ENCODE measurements at places on chromosomes 16 and 17. TPM values are rescaled to one million over a fixed set of nuclear protein-coding genes. Genes with fewer than 3 reads are reported as not detected.

The KCNJ16 gene
- not detected for total RNA-seq

The VMO1 gene
- 0.08 TPM for total RNA-seq

The RHBDL3 gene
- total RNA-seq: 0.12 TPM

The KRTAP16-1 gene
- total RNA-seq: not detected

The SULT1A2 gene
- not detected for total RNA-seq

The USP32 gene
- total RNA-seq: 44.8 TPM

The C16orf92 gene
- not detected for total RNA-seq

The HBM gene
- not detected for total RNA-seq

The TPSG1 gene
- not detected for total RNA-seq

The TOB1 gene
- 7.5 TPM for total RNA-seq

The ARHGAP23 gene
- total RNA-seq: 18.7 TPM

The PYCARD gene
- 69.2 TPM for total RNA-seq

The ACBD4 gene
- 4.3 TPM for total RNA-seq

The BCL6B gene
- 0.30 TPM for total RNA-seq

The C1QL1 gene
- 0.23 TPM for total RNA-seq

The MEFV gene
- total RNA-seq: 0.15 TPM

The TTYH2 gene
- total RNA-seq: 6.3 TPM

The C16orf74 gene
- 6.0 TPM for total RNA-seq

The WSCD1 gene
- total RNA-seq: 0.08 TPM

The CLEC3A gene
- total RNA-seq: not detected

The LUC7L gene
- total RNA-seq: 30.3 TPM

The ABCC12 gene
- total RNA-seq: not detected

The ABR gene
- total RNA-seq: 46.0 TPM

The G6PC1 gene
- not detected for total RNA-seq

The KRTAP1-5 gene
- total RNA-seq: not detected

The C17orf78 gene
- total RNA-seq: not detected

The KRT15 gene
- 0.35 TPM for total RNA-seq

The DNAI2 gene
- not detected for total RNA-seq

The TRIM65 gene
- total RNA-seq: 6.0 TPM

The CHST4 gene
- not detected for total RNA-seq

The TGFB1I1 gene
- total RNA-seq: 30.2 TPM

The RCVRN gene
- total RNA-seq: not detected

The VWA3A gene
- not detected for total RNA-seq

The SSTR5 gene
- total RNA-seq: not detected

The SCRN2 gene
- total RNA-seq: 44.1 TPM

The KRTAP4-3 gene
- total RNA-seq: not detected

The TBX21 gene
- total RNA-seq: not detected

The KRT39 gene
- 0.12 TPM for total RNA-seq

The TEKT1 gene
- total RNA-seq: not detected

The LRRC37A gene
- 0.70 TPM for total RNA-seq

The TMC7 gene
- 0.12 TPM for total RNA-seq

The LMF1 gene
- total RNA-seq: 15.2 TPM

The CD300LB gene
- total RNA-seq: not detected

The TCAP gene
- 0.23 TPM for total RNA-seq

The OR1F1 gene
- not detected for total RNA-seq

The CES3 gene
- under 0.01 TPM for total RNA-seq

Data from smooth muscle cell of the coronary artery (primary cell).